NCI-H1092 treated with DMSO at 0.1 percent for 48 hours (cell line): ENCODE measurements at places on chromosomes 13 and 19.

DNA sequence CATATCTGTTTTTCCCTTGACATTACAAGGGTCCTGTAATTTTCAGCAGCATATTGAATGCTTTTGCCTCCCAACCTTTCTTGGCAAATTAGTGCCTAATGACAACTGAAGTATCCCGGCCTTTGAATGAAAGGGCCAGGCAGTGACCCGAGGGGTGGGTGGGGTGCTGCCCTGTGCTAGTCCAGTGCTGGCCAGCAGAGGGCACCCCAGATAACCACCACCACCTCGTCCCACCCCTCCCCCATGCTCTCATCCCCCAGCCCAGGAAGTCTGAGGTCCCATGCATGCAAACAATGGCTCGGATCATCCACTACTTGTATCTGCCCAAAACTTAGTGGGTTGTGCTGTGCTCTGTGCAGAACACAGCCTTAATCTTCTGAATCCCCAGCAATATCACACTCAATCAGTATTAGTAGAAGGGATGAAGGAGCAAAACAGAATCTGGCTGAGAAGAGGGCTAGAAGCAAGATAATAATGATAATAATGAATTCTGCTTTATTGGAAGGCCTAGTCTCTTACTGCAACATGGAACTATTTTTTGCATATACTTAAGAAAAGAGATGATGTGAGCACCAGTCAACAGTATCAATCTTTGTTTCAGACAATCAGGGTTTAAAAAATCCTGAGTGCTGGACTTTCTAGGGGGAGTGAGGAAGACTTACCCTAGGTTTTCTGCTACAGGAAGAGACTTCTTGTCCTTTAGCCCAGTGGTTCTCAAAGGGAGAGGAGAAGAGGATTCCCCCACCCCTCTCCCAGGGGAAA, 3.8 kb downstream of the ATP12A start:
- DNase-seq, result no peak

- DNase-seq, result no peak
Measured at GRCh38 chr19:8605514-8605913, 5.0 kb downstream of the ADAMTS10 start.

DNA sequence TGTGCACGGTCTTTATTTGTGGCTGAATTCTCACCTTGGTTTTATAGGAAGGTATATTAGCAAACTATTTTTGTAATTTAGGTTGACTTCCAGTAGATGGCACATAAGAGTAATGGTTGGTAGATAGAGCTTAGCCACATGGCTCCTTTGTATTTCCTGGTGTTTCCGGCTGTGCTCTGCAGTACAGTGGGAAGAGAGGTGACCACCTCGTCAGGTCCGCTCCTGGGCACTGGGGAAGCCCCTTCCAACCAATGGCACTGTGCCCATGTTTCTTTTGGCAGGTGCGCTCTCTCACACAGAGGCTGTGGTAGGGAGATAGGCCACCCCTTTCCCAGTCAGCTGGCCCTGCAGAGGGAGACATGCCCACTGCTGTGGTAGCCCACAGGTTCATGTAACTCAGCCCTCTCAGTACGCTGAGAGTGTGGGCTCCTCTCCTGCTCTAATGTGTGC, 74.3 kb upstream of the ATP12A start:
- DNase-seq, result peak; percentile 11

- DNase-seq, result peak; percentile 19
Measured at GRCh38 chr13:32851083-32852069, 164.8 kb upstream of the KL start.

DNA sequence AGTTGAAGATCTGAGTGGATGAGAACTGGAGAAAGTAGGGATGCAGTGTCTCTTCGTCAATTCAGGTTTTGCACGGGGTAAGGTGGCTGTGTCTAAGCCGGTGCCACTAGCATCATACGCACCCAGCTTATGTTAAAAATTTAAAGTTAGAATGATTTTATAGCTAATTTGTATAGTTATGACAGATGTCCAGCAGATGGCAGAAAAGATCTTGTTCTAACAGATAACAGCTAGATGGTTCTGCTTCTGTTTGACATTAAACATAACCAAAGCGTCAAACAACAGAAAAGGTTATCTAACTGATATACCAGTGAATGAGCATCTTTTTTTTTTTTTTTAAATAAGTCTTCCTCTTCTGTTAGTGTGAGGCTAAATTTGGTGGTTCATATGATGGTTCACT, 18.8 kb upstream of the EDDM13 start:
- DNase-seq, result peak; percentile 41

GRCh38 chr13:96762876-96763275, 231.4 kb downstream of the OXGR1 start:
- no peak for DNase-seq

DNA sequence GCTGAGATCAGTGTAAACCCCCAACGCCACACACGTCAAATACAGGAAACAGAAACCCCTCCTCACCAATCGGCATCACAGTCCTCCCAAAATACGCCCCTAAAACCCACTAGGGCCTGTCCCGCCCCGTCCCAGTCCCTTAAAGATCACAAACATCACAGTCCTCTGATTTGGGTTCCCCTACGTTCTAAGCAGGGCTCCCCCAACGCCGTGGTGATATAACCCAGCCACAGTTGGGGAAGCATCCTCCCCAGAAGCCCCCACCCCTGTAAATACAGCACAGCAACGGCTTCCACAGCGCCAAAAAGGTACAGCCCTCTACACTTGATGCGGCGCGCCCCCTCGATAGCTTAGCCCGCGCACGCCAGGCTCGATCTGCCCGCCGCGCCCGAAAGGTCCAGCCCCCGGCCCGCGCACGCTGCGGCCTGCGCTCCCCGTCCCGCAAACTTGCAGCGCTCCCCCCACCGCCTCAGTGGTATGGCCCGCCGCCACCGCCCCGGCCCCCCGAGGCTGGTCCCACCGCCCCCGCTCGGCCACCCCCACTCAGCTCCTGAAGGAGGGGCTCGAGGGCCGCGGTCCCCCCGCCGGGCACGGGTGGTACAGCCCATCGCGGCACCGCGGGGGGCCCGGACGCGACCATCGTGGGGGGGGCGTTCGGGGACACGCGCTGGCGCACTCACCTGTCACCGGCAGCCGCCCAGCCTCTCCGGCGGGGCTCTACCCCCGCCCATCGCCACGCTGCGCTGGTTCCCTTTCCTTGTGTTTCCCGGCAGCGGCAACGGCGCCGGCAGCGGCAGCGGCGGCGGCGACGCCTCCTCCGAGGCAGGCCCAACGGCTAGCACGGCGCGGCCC, at the start of gene AKT2:
TSS of gene AKT2 (minus strand) at position 845 of the 852 bp plus-strand sequence. CDS start 20,078 bp downstream, outside the sequence.
- peak; percentile 56 for DNase-seq

DNA sequence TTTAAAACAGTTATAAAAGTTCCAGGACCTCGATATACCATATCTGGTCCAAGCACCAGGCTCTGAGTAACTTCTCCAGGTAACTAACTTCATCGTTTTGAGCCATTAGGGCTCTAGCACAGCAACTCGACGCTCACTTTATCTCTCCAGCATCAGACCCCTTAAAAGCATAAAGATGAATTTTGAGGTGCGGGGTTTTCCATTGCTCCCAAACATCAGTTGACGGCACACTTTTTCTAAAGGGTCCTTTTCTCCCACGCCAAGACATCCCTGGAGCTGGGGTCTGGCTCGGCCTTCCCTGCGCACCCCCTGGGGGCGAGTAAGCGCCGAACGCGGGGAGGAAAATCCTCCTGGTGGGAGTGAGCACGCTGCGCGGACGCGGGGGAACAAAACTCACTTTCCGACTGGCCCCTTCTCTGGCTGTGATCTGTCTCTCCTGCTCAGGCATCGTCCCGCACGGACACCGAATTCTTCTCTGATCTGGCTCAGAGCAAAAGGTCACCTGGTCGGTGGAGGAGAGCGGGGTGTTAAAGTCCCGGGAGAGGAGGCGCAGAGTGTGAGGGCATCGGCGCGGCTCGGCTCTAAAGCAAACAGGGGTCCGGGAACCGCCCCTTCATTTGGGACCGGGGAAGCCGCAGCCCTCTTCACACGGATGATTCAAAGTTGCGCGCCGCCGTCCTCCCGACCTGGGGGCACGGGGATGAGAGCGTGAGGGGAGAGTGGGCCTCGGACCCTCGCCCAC, at the start of gene ATP7B:
TSS of gene ATP7B (minus strand) at position 561 of the 742 bp plus-strand sequence. CDS start at position 448, 113 bp downstream.
- no peak for DNase-seq

GRCh38 chr19:35272122-35272719, 3.5 kb downstream of the USF2 start:
- DNase-seq, result no peak

DNA sequence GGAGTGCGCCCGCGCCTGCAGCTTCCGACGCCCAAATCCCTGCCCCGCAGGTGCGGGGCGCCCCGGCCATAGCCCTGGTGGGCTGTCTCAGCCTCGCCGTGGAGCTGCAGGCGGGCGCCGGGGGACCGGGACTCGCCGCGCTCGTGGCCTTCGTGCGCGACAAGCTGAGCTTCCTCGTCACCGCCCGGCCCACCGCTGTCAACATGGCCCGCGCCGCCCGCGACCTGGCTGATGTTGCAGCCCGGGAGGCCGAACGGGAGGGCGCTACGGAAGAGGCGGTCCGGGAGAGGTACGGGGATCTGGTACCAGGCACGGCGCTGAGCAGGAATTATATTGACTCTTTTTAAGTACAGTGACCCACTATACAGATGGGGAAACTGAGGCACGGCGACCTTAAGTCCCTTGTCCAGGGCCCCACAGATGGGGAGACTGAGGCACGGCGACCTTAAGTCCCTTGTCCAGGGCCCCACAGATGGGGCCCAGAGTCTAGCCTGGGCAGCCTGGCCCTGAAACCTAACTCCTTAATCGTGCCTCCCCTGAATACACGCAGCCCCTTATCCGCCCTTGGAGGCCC, 586 bp downstream of the MRI1 start:
- DNase-seq, result peak; percentile 19

DNA sequence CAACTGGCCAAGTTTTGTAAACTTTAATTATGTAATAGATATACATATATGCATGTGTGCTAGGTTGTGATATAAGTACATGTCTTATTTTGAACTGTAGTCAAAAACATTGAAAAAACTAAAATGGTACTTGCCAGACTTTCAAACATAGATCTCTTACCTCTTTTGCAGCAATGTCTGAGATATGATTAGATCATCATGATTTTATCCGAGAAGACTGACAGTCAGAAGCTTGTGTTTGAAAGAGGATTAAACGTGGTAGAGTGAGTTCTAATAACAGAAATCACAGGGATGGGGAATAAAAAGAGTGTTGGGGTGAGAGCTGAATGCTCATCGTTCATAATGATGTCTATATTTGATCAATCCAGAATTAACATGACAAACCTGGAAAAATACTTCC, 18.2 kb upstream of the ACP7 start:
- DNase-seq, result no peak

DNA sequence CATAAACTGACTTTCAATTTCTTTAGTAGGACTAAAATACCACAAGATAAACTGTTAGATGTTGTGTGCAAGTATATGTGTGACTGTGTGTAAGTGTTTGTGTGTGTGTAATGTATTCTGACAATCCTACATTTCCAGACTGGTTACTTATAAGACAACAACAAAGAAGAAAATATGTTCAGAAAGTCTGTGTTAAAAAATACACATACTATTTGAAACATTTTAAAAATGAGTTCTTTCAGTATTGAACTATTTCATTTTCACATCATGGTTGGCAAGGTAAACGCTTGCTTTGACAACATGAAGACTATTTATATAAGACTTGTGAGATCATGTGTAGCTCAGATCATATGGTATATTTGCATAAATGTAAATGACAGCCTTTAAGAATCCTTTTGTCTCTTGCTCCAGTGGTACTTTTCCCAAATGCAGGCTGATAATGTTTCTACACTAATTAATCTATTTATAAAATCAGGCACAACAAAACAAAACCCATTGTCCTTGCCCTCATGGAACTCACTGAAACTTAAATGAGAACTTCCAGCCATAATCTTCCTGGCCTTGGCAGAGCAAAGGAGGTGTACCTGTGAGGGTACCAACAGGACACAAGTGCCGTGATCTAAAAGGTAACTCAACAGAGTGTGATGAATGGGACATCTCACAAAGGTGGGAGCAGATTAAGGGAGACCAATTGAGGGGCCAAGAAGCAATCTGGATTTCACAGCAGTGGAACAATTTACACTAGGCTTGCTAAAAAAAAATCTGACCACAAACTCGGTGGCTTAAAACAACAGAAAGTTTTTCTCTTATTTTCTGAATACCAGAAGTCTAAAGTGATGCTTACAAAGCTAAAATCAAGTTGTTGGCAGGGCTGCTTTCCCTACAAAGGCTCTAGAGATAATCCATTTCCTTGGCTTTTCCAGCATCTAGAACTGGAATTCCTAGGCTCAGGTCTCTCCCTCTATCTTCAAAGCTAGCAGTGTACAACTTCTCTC, 349.0 kb downstream of the TBC1D4 start:
- no peak for DNase-seq

- DNase-seq, result no peak
Measured at GRCh38 chr19:45294291-45295029, 28.2 kb downstream of the CKM start.

DNA sequence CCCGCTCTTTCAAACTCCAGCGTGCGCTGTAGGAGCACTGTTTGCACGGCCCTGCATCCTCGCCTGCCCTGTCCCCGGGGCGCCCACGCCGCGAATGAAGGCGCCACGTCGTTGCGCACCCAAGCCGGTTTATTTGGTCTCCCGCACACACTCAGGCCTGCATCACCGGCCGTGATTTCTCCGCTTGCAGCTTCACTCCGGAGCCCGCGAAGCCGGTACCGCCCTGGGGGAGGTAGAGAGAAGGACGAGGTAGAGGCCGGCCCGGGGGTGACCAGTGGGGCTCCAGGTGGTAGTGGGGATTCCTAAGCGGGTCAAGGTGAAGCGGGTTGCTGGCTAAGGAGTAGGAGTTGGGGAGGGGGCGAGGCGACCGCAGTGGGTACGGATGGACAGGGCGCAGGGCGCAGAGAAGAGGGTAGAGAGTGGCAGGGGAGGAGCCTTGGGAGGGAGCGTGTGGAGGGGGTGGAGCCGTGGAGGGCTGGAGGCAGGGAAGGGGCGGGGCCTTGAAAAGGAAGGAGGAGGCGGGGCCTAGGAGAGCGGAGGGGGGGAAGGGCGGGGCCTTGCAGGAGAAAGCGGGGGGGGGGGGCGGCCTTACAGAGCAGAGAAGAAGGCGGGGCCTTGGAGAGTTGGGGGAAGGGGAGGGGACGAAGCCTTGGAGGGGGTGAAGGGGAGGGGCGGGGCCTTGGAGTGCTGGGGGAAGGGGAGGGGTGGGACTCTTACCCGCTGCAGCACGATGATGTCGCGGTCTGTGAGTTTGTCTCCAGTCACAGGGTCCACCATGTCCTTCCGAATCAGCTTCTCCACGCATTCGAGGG, 24.6 kb downstream of the NOSIP start:
- DNase-seq, result no peak

DNA sequence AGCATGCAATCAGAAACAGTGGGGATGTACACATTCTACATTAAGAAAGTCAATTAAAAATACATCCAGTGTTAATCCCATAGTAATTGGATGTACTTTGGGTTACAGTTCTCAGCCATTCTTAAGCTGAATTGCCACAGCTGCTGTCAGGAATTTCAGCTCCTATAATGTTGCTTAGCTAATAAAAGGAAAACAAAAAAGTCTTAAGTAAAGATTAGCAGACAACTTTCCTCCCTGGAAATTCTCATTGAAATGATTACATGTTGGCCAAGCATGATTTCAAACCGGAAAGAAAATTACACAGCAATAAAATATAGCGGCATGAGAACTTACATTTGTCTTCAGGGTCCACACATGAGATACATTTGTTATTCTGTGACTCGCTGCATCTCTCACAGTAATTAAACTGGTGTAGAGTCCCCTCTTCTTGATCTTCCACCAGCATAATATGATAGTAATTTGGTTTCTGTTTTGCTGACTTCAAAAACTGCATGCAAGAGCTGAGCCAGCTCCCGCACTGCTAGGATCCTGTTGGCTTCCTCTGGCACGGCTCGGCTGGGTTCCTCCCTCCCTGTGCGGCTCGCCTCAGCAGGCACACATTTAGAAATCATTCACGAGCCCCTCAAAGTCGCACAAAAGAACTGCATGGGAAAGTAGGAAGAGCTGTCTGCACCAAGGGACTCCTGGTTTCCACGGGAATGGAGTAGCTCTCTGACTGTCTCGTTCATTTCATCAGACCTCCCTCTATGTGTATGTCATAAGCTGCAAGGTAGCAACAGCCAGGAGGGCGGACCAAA, at the start of gene HTR2A:
TSS of gene HTR2A (minus strand) at position 713 of the 797 bp plus-strand sequence. CDS start 1,147 bp downstream, outside the sequence.
- DNase-seq, result no peak
